ENCODE measurements at places on chromosomes 5 and 9. TPM values are rescaled to one million over a fixed set of nuclear protein-coding genes. Genes with fewer than 3 reads are reported as not detected.
A peak's percentile ranks its signal among the peaks of the same experiment; 100 is the strongest.

Gene ORM2
- total RNA-seq: not detected

GRCh38 chr9:99253134-99253533 lies 31.1 kb downstream of the SEC61B start:
- no peak for DNase-seq

DNA sequence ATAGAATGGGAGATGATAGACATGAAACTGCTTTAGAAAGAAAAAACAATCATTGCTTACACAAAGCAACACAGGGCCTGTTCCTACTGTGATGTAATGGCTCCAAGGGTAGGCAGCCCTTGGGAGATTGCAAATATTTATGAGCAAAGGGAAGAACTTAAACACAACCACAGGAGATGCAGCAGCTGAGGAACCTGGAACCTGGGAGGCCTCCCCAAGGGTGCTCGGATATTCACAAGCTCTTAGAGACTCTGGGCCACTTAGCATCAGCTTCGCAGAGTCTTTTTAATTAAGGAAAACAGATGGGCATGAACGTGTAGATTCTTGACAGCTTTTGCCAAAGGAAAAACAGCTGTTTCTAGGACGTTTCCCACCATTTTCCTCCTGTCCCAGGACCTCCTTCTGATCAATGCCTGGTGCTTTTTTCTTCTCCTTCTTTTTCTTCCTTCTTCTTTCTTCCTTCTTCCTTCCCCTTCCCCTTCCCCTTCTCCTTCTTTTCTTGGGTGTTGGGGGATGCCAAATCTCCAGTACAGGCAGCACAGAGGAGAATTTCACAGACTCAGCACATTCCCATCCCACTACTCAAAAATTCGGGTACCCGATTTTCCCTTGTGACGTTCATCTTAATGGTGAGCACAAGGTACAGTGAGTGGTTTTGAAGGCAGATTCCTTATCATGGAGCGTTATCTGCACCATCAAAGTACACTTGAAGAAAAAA lies 28.1 kb upstream of the TCF7 start:
- no peak for DNase-seq

Gene CORO2A
- total RNA-seq: 0.27 TPM

DNA sequence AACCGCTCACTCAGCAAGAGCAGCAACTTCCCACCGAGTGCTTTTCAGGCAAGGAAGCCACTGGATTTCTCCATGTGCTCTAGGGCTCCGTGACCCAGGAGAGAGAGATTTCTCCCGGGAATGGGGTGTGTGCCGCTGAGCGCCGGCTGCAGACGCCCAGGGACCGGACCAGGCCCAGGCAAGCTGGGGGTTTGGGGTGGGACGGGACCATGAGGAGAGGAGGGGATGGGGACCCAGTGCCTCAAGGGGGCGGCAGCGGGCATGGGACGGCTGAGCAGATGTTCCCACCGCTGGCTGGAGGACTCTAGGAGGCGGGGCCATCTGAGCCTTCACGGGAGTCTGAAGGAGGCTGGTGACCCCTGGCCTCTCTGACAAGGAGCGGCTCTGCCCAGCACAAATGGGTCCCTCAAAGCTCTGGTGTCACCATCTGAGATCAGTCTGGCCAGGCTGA lies 8.5 kb downstream of the LCN9 start:
- DNase-seq: no peak

GRCh38 chr5:109694451-109694891 lies 4.7 kb downstream of the MAN2A1 start:
- no peak for DNase-seq

Gene SLC9A3
- total RNA-seq: 1.1 TPM

Gene SLC6A19
- total RNA-seq: 0.11 TPM

DNA sequence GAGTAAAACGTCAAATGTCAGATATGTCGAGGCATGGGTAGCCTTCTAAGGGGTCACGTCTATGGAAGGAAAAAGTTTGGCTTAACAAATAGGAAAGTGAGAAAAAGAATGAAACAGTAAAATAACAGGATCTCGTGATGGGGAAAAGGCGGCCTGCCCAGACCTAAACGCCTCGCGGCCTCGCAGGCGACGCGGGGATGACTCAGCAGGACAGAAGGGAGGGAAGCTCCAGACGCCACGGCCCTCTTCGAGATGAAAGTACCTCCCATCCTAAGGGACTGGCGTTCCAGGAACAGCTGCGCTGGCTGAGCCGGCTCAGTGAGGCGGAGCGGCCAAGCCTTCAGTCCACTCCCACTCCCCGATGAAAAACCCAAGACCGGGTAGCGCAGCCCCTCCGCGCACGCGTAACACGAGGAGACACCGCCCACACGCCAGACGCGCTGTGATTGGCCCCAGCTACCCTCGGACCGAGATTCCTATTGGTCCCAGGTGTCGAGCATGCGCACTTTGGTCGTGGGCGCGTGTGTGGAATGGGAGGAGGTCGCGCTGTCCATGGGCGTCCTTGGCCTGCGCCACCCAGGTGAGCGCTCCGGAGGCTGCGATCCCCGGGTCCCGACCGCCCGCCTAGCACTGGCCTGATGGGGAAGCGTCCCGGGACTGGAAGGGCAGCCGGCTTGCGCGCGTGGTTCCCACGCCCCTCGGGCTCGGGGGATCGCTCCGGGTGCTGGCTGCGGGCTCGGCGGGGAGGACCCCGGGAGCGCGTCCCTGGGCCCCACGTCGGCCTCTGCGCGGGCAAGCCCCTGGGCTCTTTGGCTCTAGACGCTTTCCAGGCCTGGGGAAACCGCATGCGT lies 588.5 kb downstream of the MTRR start:
- peak; percentile 96 for DNase-seq

- no peak for DNase-seq
These were observed 8.0 kb downstream of the NR5A1 start for GRCh38 chr9:124499216-124499615.

GRCh38 chr5:78275998-78276543 lies 18.4 kb downstream of the AP3B1 start:
- no peak for DNase-seq

DNA sequence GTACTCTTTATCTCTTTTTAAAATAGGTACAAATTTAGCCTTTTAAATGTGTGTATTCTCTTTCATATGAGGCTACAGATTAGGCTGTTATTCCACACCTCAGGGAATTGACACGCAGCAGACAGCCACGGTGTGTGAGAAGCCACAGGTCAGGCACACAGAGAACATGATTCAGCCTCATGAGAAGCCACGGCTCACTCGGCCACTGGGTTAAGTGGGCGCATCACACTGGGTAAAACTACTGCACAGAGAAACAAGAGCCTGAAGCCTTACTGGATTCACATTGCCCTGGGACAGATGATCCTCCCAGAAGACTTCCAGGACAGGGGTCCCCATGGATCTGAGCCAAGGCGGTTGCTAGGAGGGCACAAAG lies 28.2 kb downstream of the LPCAT1 start:
- DNase-seq: no peak

Gene PCDHB15
- total RNA-seq: 10.5 TPM

GRCh38 chr9:38727497-38728001 lies 7.6 kb upstream of the FAM240B start:
- DNase-seq: no peak

Gene NXNL2
- total RNA-seq: not detected

Gene TAF11L5
- total RNA-seq: not detected

DNA sequence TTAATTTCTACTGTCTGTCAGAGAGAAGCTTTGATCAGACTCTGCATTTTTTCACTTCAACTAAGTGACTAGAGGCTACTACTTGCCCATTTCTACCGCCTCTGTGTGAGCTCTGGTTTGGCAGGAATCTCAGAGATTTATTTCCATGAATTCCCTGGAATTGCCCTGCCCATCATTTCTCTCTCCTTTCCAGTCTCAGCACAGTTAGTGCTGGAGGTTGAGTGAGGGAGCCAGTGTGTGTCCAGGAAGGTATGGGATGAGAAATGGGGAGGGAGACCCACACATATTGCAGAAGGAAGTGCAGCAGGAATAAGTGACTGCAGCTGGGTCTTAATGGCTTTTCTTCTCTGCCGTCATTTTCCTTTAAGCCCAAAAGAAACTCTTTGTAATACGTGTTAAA lies 443.1 kb upstream of the ZNF462 start:
- no peak for DNase-seq

- DNase-seq: no peak
These were observed 85.4 kb downstream of the TRIM36 start for GRCh38 chr5:115084246-115084793.

- peak; percentile 12 for DNase-seq
These were observed 14.8 kb upstream of the CEMIP2 start for GRCh38 chr9:71783120-71783523.

- no peak for DNase-seq
These were observed 115.3 kb upstream of the MSX2 start for GRCh38 chr5:174609116-174609515.

- no peak for DNase-seq
These were observed 88.2 kb downstream of the AMBP start for GRCh38 chr9:113989714-113990569.

DNA sequence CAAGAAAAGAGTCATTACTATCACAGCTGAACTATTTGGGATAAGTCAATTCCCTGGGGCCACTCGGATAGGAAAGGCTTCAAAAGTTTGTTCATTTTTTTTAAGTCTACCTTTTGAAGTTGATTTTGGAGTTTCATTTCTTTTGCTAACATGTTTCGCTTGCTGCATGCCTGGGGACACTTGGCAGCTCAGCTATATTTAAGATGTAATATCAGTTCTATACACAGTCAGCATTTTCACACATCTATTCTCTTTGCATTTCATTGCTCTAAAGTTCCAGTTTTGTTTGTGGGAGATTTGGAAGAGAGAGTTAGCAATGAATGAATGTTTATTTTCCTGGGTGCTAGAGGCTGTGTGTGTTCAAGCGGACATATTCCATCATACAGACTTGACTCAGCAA lies 445.2 kb upstream of the GRAMD2B start:
- DNase-seq: no peak

Gene RMRP
- 5,709 TPM for total RNA-seq

DNA sequence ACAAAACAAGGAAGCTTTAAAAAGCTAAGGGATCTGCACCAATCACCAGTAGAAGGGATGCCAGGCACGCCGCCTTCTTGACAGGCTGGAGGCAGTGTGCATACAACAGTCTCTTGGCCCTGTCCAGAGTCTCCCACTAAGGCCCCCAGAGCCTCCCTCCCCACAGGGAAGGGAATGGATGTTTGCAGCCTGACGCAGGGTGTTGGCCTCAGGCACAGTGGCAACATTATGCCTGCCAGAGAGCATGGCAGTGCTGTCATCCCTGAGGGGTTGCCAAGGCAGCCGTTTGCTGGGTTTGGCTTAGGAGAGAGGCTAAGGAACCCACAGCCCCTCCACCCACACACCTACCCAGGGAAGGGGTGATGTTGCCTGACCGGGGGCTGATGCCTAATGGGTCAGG lies 4.8 kb downstream of the HBEGF start:
- peak; percentile 80 for DNase-seq

Gene NDOR1
- total RNA-seq: 4.9 TPM

Gene MED10
- 23.1 TPM for total RNA-seq

DNA sequence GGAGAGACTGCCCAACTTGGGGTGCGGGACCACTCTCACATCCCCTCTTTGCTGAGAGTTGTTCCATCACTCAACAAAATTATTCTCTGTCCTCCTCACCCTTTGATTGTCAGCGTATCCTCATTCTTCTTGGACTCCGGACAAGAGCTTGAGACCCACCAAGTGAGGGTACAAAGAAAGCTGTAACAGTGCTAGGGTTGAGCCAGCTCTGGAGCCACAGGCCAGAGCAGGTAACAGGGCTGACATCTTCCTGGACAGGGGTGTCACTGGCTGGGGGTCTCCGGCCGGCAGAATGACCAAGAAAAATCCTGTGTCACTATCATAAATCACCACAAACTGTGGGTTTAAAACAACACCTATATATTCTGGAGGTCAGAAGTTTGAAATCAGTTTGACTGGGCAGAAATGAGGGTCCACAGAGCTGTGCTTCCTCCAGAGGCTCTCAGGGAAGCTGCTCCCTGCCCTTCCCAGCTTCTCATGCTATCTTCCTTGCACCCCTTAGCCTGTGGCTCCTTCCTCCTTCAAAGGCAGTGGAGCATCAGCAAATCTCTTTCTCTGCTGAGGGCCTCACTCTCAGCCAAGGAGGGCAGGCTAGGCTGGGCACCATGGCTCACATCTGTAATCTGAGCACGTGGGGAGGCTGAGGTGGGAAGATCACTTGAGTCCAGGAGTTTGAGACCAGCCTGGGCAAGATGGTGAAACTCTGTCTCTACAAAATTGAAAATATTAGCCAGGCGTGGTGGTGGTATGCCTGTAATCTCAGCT lies 4.1 kb upstream of the BBLN start:
- peak; percentile 1 for DNase-seq

Gene CCNI2
- not detected for total RNA-seq

DNA sequence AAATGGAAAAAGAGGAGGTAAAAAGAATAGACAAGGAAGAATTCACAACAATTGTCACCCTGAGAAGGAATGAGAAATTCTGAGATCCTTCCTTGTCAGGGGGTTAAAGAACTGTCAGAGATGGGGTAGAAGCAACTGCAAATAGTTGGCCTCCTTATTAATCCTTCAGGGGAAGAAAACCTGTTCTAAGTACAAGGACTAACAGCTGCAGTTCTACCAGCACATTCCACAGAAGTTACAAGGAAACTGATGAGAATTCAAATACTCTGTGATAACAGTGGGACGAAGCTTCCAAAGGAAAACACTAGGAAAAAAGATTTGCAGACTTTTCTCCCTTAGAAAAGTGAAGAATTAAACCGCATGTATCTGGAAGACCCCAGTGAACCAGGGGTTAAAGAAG lies 93.7 kb downstream of the OR2K2 start:
- no peak for DNase-seq

DNA sequence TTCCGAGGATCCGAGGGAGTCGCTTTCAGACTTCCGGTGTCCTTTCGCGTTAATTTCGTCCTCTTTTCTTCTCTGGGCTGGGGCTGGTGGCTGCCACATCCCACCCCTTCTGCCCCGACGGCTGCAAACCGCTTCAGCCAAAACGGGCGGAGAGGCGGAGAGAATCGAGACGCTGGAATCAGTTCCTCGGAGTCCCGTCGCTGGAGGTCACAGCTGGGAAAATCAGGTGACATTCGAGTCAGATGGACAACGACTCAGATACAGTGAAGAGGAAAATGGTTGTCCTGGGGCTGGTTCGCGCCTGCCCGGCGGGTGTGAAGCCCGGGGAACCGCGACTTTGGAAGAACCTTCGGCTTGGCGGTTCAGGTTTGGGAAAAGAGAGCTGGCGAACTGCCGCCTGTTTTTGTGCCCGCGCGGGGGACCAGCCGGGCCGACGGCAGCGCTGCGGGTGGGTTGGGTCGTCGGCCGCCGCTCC lies 8.9 kb upstream of the NKX2-5 start:
- no peak for DNase-seq

DNA sequence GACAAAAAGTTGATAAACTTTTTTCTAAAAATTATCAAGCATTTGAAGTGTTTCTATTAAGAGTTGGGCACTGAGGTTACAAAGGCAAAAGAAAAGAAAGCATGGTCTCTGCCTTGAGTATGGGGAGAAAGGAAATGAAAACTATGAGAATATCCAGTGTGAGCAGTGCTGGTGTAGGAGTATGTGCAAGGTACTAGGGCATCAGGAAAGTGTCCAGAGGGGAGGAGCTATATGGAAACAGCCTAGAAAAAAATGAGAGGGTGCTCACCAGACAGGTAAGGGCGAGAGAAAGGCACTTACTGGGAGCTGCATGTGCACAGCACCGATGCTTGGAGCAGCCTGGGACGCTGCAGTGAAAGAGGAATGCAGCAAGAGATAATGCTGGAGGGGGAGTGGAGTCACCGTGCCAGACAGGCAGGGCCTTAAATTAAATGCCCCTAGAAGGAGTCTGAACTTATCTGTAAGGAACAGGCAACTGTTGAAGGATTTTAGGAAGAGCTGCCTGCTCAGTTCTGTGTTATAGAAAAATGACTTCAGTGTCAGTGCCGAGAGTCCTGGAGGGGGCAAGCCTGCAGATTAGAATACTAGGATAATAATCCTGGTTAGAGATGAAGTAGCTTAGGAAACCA lies 14.0 kb downstream of the MCC start:
- DNase-seq: no peak

GRCh38 chr9:127520941-127521918 lies 69.9 kb downstream of the LRSAM1 start:
- DNase-seq: no peak

Gene MYOT
- total RNA-seq: 6.8 TPM

Data from heart right ventricle (tissue), 16 donors.